ENCODE measurements at places on chromosomes 3 and 15.

DNA sequence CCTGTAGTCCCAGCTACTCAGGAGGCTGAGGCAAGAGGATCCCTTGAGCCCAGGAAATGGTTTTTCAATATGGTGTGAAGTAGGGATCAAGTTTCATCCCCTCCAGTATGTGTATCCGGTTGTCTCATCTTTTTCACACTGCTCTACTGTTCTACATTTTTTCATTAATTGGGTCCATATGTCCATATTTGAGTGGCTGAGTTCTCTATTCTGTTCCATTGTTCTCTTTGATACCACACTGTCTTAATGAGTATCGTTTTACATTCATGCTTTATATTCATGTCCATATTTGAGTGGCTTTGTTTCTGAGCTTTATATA is 81.6 kb upstream of the LRRFIP2 start:
- H3K36me3 ChIP-seq: peaks cover 45% of the 10 kb centered on the region
- no peak overlapping the region for H3K27ac ChIP-seq
- no peak overlapping the region for H3K4me3 ChIP-seq
- peaks cover 13% of the 10 kb centered on the region for H3K4me1 ChIP-seq
- H3K27me3 ChIP-seq: no peaks in the 10 kb centered on the region

DNA sequence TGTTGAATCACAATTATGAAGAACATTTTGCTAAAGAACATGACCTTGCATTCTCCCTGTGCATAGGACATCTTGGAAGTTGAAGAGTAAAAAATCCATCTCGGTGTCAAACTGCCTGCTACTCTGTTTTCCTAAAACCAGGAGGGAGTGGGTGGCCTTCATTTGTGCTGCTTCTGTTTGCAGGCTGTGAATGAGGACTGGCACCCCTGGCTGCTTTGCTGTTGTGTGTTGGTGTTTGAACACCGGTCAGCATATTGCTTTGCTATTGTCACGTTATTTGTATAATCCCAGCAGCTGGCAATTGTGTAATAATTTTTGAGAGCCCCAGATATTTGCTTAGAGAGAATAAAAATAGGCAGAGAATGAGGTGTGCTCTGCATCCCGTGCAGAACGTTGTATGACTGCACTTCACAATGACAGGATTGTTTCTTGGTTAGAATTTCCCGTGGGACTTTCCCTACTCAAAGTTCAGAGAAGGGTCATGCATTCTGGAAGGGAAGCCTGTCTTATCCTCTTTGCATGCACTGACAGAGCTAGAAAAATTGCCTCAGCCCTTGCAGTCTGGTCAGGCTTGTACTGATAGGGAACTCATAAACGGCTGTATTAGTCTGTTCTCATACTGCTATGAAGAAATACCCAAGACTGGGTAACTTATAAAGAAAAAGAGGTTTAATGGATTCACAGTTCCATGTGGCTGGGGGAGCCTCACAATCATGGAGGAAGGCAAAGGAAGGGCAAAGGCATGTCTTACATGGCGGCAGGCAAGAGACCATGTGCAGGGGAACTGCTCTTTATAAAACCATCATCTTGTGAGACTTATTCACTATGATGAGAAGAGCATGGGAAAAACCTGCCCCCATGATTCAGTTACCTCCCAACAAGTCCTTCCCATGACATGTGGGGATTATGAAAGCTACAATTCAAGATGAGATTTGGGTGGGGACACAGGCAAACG is 16.3 kb downstream of the SV2B start:
- H3K36me3 ChIP-seq: no peaks in the 10 kb centered on the region
- H3K4me1 ChIP-seq: no peaks in the 10 kb centered on the region
- no peak for DNase-seq
- H3K27ac ChIP-seq: no peak overlapping the region
- peaks cover 13% of the 10 kb centered on the region for H3K27me3 ChIP-seq
- no peak overlapping the region for H3K4me3 ChIP-seq

GRCh38 chr3:42411429-42411828 is 1.0 kb upstream of the LYZL4 start:
- no peak overlapping the region for H3K27ac ChIP-seq
- no peak overlapping the region for H3K4me3 ChIP-seq
- DNase-seq: no peak
- H3K4me1 ChIP-seq: no peaks in the 10 kb centered on the region
- no peaks in the 10 kb centered on the region for H3K36me3 ChIP-seq

GRCh38 chr3:31981206-31982181 is at the start of the genes OSBPL10 and ZNF860:
OSBPL10 (minus strand) TSS chr3:31981262; CDS start chr3:31981179, 83 bp downstream.
ZNF860 (plus strand) TSS chr3:31981750; CDS start chr3:31989080, 7,330 bp downstream.
- peaks cover 36% of the 10 kb centered on the region for H3K27me3 ChIP-seq
- DNase-seq: no peak
- peaks cover 24% of the 10 kb centered on the region for H3K36me3 ChIP-seq
- peak within 1 kb of the TSS; percentile 65 for H3K27ac ChIP-seq
- H3K4me1 ChIP-seq: peaks cover 21% of the 10 kb centered on the region

DNA sequence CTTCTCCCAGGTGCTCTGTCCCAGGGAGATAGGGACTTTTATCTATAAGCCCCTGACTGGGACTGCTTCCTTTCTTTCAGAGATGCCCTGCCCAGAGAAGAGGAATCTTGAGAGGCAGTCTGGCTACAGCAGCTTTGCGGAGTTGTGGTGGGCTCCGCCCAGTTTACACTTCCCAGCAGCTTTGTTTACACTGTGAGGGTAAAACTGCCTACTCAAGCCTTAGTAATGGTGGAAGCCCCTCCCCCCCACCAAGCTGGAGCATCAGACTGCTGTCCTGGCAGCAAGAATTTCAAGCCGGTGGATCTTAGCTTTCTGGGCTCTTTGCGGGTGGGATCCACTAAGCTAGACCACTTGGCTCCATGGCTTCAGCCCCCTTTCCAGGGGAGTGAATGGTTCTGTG is 253.8 kb upstream of the ARL6 start:
- DNase-seq: no peak
- H3K4me1 ChIP-seq: no peaks in the 10 kb centered on the region
- no peak overlapping the region for H3K27ac ChIP-seq
- H3K27me3 ChIP-seq: no peaks in the 10 kb centered on the region
- no peaks in the 10 kb centered on the region for H3K36me3 ChIP-seq

- H3K36me3 ChIP-seq: no peaks in the 10 kb centered on the region
- no peak overlapping the region for H3K27ac ChIP-seq
- no peak for DNase-seq
Observed at GRCh38 chr3:140273542-140274195, 338.7 kb downstream of the CLSTN2 start.
